NCI-H446 treated with DMSO at 0.1 percent for 48 hours (cell line): ENCODE measurements at places on chromosomes 2 and 18.

DNA sequence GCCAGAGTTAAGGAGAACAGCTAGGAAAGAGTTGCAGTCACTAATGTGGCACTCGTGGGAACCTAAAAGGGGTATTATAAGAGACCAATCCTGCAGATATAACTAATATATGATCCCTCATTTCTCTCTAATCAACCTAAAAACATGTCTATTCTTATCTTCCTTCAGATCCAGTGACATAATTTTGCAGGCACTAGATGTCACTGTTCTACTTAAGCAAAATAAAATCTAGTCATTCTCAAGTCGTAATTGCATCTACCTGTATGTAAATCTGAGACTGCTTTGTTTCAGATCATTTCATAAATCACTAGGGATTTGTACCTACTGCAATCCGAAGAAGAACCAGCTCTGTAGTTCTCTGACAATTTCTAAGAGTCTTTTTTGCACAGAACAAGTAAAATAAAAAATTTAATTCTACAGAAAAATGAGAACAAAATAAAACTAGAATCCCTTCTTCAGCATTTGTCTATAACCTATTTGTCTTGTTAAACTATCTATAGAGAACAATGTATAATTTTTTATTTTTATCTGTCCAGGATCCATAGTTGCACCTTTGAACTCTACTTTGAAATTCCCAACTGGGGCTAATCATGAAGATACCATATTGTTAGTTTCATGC is 56.5 kb upstream of the ERBB4 start:
- peak; percentile 54 for DNase-seq

- DNase-seq = no peak
These were observed 437.3 kb downstream of the ZNF521 start for GRCh38 chr18:24914685-24915084.

DNA sequence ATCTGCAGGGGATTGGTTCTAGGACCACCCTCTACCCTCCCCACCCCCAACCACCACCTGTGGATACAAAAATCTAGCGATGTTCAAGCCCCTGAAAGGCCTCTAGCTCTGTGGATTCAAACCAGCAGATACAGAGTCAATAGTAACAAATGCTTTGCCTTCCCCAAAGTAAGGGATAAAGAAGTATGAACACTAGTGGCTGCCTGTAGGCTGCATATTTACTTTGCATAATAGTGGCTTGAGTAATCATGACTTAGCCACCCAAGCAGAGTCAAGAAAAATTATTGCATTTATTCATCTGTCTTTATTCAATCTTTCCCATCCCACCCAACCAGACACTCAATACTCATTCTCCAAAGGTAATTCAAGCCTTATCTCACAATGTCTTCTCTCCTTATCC is 43.8 kb downstream of the SOCS6 start:
- no peak for DNase-seq

GRCh38 chr2:37635504-37636380 is 35.7 kb downstream of the CDC42EP3 start:
- no peak for DNase-seq

DNA sequence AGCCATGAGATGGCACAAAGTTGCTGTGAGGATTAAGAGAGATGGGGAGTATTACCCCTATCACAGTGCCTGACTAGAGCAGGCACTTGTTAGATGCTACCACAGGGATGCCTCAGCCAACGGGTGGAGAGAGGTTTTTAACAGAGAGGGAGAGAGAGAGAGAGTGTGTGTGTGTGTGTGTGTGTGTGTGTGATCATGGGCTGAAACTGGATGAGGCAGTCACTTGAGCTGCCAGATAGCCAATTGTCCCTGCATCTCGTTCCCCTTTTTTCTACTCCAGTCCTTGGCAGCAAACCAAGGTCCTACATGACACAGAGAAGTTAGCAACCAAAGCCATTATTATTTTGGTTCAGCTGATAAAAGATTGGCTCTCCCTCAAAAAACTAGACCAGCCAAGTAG is 3.0 kb downstream of the CD8A start:
- peak; percentile 33 for DNase-seq

- DNase-seq = no peak
These were observed 313.5 kb upstream of the GYPC start for GRCh38 chr2:126342457-126342856.

DNA sequence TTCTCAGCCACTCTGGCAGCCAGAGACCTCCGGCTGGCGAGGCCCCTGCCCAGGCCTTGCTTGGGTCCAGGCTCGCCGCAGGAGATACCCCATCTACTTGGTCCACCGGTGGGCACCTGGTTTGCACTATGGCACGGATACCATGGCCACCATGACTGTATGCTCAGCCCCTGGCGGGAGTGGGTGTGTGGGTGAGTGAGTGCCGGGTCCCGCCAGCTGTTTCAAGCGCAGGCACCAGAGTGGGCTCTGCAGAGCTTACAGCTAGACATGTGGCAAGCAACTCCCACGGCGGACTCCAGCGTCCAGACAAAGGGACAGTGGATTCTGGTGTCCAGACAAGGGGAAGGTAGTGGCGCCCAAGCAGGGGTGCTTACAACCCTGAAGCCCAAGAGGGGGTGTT is 1.4 kb downstream of the ATG4B start:
- DNase-seq = no peak

GRCh38 chr2:64839844-64840243 is 149.4 kb upstream of the SLC1A4 start:
- DNase-seq = no peak

DNA sequence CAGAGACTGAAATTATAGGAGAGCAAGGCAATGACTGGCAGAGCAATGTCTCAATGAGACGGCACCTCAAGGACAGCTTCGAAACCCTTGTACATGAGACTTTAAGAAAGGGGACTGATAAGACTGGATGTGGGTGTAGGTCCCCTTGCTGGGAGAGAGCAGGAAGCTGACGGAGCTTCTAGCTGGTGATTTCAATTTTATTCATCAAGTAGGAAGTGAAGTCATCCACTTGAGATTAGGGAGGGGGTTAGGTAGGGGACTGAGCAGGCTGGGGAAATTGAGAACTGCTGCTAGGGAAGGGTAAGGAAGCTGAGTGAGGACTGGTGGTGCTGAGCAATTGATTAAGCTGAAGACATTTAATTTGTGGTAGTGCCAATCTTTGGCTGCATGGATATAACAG is 99.5 kb upstream of the ITGB6 start:
- DNase-seq = no peak
